Left renal cortex interstitium (tissue), 4 donors: ENCODE measurements at places on chromosomes 1 and 21.

DNA sequence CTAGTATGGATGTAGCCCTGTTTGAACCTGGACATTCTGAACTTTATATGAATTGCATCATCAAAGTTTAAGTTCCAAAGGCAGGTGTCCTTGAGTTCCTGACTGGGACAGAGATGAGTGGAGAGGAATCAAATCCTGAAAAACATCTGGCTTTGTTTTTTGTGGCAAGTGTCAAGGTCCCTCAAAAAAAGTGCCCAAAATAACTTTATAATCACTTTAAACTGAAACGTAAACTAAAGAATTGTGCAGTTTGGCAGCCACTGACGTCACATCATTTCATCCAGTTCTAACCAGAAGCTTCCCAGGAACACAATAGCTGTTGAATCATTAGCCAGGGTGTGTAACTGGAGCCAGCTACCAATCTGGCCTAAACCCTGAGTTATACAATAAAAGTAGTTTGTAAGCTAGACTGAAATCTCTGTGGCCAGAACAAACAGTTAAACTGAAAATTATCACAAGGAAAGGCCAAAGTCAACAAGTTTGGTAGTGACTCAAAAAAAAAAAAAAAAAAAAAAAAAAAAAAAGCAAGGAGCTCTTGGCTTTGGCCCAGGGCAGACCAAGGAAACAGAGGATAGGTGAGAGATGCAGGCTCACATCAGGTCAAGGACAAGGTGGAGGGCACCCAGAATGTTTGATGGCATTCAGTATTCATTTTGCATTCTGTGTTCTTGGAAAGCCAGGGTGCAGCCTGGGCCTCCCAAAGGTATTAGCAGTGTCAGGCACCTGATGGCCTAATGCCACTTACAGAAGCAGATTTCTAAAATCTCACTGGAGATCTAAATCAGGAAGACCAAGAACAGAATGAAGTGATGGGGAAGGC is 74.3 kb downstream of the TNFSF18 start:
- peak; percentile 19 for DNase-seq

GRCh38 chr1:183724350-183725042 is 71.4 kb upstream of the APOBEC4 start:
- DNase-seq, result no peak

- DNase-seq, result no peak
Measured at GRCh38 chr1:226708342-226708780, 30.7 kb downstream of the ITPKB start.

- DNase-seq, result no peak
Measured at GRCh38 chr1:183953031-183953430, 84.5 kb downstream of the COLGALT2 start.

DNA sequence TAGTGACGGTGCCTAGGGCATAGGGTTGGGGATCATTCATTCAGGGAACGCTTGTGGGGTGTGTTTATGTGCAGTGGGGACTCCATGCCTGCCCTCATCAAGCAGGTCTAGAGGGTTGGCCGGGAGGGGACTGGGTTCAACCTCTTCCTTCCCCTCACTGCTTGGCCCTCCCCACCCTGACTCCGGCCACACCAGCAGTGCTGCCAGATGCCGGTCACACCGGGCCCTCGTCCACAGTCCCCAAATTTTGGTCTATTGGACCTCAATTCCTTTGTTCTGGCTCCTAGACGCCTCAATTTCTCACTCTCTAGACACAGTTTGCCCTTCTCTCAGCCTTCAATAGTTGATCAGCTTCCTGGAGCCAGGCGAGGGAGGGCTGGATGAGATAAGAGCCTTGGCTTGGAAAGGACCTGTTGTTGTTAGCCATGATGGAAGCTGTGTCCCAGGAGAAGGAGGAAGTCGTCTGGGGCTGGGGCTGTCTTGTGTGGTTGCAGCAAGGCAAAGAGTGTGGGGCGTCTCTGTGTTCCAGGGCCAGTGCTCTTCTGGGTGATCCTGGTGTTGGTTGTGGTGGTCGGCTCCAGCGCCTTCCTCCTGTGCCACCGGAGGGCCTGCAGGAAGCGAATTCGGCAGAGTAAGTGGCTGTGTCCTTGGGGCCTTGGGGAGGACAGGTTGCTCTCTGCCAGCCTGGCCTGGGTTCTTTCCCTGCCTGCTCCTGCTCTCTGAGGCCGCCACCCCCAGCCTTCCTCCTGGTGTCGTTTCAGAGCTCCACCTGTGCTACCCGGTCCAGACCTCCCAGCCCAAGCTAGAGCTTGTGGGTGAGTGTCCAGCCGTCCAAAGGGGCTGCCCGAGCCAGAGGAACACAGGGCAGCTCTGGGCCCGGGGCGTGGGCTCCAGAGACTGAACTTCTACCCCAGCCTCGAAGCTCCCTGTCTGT is 41.1 kb upstream of the TNFRSF1B start:
- no peak for DNase-seq

DNA sequence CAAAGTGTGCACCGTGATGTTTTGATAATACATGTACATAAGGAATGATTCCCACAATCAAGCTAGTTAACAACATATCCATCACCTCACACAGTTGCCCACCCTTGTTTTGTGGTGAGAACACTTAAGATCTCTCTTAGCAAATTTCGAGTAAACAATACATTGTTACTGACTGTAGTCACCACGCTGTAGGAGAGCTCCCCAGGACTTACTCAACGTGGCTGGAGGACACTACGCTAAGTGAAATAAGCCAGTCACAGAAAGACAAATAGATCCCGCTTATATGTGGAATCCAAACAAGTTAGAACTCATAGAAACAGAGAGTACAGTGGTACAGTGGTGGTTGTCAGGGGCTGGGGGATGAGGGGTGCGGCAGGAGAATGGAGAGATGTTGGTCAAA is 24.8 kb downstream of the GPR137B start:
- no peak for DNase-seq

- DNase-seq, result no peak
Measured at GRCh38 chr1:17610713-17611112, 71.2 kb downstream of the ARHGEF10L start.
